ENCODE measurements at places on chromosomes 3 and 15.

DNA sequence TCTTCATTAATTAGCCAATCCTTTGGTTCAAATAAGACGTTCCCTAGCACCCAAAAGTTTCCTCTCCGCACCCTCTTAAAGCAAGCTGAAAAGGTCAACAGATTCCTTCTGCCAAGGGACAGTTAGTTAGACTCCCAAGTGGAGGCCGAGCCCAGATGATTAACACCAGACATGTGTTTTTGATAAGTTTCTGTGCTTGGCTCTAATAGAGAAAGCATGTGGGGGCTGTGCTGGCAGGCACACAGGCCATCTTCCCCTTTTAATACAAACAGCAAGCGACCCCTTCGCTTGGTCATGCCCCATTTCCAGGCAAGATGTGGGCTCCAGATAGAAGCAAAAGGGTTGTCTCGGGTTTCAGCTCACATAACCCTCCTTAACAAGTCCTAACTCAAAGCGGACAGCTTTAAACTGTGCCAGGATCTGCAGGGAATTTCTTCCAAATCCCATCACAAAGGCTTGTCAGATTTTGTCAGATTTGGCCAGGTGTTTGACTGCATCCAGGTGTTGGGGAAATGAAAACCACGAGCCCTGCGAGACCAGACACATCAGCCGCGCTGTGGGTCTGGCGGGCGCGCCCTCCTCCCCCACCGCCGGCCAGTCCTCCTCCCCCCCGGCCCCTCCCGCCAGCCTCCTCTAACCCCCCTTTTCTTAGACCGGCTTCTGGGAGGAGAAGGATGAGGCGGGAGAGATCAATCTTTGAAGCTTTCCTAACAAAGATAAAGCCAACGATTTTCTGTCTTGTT, 3.3 kb downstream of the HES1 start:
- DNase-seq, result peak; percentile 70

GRCh38 chr15:92197746-92198145, 195.9 kb upstream of the ST8SIA2 start:
- DNase-seq, result no peak

DNA sequence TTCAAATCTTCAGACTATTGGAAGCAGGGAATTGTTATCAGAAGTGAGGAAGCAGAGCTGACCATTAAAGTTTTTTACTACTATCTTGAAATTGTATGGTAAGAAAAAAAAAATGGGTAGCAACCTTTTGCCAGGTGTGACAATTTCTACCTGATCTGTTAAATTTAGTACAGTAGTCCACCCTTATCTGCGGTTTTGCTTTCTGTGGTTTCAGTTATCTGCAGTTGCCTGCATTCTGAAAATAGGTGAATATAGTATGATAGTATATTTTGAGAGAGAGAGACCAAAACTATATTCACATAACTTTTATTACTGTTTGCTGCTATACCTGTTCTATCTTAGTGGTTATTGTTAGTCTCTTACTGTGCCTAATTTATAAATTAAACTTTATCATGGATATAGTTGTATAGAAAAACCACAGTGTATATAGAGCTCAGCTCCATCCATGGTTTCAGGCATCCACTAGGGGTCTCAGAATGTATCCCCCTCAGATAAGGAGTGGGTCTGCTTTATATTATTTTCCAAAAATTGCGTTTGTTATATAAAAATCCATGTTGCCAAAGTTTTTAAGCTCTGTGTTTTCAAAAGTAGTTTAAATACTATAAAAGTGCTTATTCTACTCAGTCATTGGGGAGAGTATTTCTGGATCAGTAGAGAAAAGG, 69.9 kb downstream of the PTPRG start:
- DNase-seq, result no peak

DNA sequence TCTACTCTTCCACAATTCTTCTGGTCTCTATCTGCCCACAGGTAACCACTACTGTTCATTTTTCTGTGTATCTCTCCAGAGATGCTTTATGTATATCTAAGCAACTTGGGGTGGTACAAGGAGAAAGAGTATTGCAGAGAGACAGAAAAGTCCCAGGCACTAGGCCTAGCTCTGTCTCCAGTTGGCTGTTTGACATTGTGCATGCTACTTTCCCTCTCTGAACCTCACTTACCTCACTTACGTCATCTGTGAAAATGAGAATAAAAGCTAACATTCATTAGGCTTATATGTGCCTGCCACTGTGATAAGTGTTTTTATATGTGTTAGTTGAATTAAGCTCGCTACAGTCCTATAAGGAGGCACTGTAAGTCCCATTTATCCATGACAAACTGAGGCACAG, 76.7 kb upstream of the RNU6-1 start:
- DNase-seq, result no peak

DNA sequence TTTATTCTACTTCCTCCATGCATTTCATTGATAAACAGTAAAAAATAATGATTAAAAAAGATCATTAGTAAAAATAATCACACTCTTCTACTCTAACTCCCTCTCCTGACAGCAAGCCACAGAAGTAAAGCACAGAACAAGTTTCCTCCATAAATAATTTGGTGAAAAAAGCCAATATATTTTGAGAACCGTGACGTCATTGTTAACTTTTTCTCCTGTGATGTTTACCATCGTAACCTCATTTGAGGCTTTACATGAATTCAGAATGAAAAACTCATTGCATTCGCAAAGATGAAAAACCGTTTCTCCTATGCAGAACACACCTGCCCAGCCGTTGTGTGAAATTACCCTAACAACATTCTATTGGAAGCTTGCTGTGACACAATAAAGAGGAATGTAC, 120.7 kb downstream of the NSUN3 start:
- DNase-seq, result no peak

DNA sequence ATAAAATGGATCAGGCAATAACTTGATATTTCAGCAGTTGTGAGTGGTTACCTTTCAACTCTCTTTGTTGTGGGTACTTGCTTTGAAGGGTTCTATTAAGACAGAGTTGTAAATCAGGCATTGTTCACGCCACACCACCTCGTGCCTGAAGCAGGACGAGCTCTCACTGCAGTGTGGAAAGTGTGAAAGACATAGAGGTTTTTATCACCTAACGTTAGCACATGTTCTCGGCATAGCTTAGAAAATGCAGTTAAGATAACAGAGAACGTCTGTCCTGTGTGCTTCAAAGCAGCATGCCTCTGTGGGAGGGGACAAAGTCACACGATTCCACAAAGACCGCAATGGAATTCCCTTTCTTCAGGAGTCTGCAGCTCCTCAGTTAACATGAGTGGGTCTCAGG, 7.8 kb downstream of the ADAMTS17 start:
- no peak for DNase-seq

DNA sequence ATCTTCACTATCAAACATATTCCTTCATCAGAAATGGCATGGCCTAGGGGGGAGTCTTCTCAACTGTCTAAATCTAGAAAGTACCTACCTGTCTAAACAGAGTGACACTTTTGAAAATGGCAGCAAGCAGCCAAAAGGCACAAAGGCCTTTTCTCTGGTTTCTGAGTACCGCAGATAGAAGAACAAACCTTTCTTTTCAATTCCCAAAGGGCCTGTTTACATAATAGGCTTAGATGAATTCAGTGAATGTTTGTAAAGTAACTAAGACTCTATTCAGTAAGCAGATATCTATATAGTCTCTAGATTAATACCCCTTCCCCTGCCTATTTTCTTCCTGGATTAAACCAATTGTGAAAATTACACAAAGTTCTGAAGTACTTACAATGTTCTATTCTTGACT, 7.1 kb downstream of the MYEF2 start:
- no peak for DNase-seq

- DNase-seq, result peak; percentile 69
Measured at GRCh38 chr3:160006282-160007163, 17.9 kb downstream of the IL12A start.

DNA sequence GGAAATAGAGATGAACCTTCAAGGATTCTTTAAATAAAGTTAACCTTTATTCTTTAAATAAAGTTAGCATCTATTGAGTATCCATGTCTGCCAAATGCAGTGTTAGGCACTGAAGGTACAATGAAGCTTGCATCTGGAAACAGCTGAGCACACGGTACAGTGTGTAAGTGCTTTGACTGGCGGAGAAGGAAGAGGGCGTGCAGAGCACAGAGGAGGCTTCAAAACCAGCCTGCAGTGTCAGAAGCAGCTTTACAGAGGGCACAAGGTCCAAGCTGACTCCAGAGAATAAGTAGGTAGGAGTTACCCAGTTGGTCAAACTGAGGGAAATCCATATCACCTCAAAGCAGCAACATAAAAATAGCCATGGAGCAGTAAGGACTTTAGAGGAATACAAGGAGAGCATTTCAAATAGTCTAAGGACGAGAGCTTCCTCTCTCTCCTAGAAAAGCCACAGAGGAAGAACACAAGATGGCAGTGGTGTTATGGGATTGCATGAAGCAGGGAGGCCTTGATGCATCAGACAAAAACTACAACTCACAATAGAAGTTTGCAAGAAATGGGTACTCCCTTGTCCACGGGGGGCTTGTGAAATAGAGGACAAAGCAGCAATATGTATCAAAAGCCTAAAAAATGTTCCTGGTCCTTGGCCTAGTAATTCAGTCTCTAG, 60.3 kb upstream of the PPP2R3A start:
- DNase-seq, result no peak

DNA sequence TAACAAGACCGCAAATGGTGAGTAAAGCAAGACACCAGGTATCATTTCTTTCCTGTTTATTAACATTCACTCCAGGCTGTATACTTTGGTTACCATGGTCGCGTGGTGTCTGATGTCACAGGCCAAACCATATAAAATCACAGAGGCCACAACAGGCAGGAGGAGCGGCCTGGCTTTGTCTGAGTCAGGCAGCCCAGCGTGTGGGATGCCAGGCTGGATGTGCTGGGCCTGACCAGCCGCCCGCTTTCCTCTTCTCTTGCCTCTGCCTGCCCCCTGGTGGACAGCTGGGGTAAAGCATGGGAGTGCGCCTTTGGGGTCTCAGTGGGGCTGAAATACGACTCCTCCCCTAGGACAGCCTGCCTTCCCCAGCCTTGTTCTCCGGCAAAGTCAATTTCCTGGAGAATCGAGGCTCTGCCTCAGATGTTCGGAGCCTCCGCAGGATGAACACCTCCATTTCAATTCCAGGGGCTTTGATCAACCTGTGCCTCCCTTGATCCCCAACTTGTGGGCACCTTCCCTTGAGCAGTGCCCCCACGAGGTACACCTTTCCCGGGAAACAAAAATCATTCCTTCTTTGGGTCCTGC, 78.2 kb downstream of the CCNL1 start:
- DNase-seq, result no peak

GRCh38 chr3:11000528-11000927, 8.0 kb downstream of the SLC6A1 start:
- no peak for DNase-seq

- DNase-seq, result peak; percentile 78
Measured at GRCh38 chr3:156648086-156648485, 26.3 kb upstream of the TIPARP start.

GRCh38 chr3:50620820-50621219, 3.9 kb downstream of the MAPKAPK3 start:
- DNase-seq, result peak; percentile 42

DNA sequence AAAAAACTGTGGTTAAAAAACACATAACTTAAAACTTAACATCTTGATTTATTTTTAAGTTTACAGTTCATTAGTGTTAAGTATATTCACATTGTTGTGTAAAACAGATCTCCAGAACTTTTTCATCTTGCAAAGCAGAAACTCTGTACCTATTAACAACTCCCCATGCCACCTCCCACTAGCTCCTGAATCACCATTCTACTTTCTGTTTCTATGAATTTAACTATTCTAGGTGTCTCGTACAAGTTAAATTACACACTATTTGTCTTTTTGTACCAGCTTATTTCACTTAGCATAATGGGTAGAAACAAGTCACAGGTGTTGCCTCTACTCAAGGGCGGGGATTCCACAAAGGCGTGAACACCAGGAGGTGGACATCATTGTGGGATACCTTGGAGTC, 43.2 kb downstream of the CRTC3 start:
- DNase-seq, result no peak

- no peak for DNase-seq
Measured at GRCh38 chr15:81268881-81269601, 54.9 kb downstream of the STARD5 start.

DNA sequence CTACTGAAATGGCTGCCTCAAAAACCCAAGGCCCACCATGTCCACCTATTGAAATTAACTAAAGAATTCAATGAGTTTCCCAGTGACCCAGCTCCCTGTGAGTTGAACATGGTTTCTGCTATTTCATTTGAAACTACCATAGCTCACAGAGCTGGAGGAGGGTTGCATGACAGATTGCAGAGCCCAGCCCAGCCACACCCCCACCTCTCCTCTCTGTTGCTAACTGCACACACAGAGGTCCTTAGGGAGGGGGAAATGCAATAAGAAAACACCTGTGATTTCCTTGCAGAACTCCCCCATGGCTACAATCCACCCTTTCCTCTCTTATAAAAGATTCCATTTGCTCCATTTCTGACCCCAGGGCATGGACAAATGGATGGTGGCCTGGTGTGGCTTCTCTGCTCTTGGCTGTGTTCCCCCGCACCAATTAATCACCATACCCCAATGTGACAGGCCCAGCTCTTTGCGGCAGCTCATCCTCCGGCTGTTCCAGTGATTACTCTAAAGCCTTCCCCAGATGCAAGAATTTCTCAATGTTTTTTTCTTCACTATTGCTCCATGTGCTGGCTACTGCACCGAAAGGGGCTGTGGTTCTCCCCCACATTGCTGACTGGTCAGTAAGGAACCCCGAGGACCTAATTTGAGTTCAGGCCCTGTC, 208.4 kb upstream of the KBTBD8 start:
- no peak for DNase-seq

DNA sequence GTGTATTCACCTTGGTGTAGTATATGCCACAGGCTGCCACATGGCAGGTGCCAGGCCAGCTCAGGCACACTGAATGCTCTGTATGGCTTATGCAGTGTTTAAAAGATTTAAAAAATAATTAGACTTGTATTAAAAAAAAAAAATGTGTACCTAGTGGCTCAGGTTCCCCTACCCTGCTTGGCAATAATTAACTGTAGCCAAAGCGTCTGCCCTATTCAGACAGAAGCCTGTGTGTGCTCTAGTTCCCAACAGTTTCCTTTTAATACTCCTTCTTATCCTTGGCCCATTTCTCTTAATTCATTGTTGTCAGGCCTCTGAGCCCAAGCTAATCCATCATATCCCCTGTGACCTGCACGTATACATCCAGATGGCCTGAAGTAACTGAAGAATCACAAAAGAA, 752.2 kb upstream of the CFAP20DC start:
- DNase-seq, result peak; percentile 18

DNA sequence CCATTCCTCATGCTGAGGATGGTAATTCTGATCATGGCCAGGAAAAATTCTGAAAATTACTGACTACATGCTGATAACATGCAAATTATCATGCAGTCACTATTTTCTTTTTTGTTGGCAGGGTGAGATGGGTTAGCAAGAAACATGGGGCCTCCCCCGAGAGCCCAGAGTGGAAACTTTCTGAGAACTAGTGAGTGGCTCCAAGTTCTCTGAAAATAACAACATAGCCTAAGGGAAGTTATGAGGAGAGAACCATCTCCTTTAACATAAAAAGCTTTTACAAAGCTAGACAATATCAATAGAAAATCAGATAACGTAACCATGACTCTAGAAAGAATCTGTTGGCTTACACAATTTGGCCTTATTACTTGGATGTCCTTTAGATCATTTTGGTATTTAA, 254.2 kb downstream of the PLOD2 start:
- DNase-seq, result no peak

DNA sequence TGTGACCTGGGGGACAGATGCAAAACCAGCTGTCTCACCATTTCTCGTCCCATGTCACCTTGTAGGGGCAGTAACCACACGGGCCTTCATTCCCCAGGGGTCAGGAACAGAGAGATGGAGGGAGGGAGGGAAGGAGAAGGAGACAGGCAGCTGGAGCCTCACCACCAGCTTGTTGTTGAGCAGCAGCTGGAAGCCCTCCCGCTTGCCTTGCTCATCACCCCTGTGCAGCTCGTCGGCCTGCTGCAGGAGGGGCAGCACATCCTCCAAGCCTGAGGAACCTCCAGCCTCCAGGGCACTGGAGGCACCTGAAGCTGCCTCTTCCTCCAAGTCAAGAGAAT, 10.3 kb downstream of the RMDN3 start:
- DNase-seq, result no peak

All from kidney glomerular epithelial cell (primary cell).